ENCODE measurements at places on chromosomes 4 and X.

GRCh38 chr4:112421911-112422310 lies 94.1 kb downstream of the NEUROG2 start:
- DNase-seq, result no peak

DNA sequence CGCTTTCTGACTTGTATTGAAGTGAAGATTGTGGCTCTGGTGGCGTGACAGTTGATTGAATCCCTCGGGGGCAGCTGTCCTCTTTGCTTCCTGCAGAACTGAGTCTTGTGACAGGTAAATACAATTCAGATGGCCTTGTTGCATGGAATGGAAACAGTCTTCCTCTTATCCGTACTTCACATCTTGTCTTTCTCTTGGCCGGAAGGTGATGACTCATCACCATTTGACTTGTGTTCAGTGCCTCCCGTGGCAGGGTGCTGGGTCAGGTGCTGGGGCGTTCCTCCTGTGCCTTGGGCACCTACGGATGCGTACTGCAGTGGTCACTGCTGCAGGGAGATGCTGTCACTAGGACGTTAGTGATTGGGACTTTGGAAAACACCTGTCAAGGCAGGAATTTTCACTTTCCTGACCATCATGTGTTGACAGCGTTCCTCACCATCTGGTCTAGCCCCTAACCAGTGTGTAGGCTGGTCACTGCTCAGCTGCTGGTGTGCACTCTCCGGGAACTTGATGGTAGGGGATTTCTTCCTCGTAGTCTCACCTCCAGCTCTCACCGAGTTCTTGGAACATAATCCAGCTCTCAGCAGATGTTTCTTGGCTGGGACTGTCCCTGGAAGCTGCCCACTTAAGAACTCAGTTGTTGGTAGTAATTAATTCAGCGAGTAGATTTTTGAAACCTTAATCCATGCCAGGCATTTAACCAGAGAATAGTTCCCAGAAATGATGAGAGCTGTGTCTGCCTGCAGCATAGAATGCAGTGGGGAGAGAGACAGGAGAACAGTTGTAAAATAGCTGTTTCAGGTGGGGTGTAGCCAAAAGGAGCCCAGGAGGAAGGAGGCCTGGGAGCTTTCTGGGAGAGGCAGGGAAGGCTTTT lies 7.2 kb downstream of the TBC1D14 start:
- DNase-seq, result no peak

DNA sequence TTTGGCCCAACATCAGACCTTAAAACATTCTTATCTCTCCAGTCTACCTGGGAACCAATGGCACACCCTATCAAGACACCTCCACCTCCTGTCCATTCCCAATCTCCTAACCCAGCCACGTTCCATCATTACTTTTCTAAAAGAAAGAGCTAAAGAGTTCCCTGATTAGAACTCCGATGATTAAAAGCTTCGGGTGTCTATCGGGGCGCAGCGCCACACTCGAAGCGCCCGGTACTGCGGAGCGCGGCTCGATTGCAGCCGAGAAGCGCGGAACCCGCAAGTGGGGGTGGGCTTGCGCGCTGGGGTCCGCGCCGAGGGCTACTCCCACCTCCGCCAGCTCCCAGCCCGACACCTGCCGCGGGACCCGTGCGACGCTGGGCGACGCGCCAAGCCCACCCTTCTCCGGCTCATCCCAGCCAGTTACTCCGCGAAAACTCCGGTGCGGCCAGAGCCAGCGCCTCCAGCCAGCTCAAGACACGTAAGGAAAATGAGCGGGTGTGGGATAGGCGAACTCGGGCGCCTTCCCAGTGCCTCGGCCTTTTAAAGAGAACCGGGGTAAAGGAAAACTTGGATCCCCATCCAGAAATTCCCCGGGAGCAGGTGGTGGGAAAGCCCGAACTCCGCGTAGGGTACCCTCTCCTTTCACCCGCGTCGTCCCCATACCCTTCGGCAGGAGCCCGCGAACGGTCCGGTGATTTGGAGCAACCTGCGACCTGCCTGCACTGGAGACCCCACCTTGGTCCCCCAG lies 593 bp downstream of the NPY1R start:
- DNase-seq, result no peak

GRCh38 chr4:38071801-38072431 lies 111.7 kb downstream of the PTTG2 start:
- no peak for DNase-seq

DNA sequence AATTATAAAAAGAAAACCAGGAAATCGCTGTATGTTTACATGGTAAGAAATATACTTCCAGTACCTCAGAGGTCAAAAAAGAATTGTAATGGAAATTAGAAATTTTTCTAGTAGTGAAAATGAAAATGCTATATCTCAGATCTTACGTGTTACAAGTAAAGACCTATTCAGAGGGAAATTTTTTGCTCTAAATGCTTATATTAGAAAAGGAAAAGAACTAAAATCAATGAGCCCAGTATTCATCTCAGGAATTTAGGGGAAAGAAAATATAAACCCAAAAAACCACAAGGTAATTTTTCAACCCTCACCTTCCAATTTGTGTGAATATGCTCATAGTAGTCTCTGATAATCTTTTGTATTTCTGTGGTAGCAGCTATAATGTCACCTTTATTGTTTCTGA lies 145.6 kb downstream of the RAP1GDS1 start:
- no peak for DNase-seq

GRCh38 chrX:18210470-18210869 lies 10.2 kb downstream of the BEND2 start:
- DNase-seq, result no peak

- DNase-seq, result no peak
Observed at GRCh38 chr4:35105486-35105885, 1138.8 kb downstream of the ARAP2 start.

- no peak for DNase-seq
Observed at GRCh38 chr4:102321260-102321995, 23.9 kb downstream of the SLC39A8 start.
